Kidney tubule cell (primary cell): ENCODE measurements at places on chromosomes 7 and 10.

DNA sequence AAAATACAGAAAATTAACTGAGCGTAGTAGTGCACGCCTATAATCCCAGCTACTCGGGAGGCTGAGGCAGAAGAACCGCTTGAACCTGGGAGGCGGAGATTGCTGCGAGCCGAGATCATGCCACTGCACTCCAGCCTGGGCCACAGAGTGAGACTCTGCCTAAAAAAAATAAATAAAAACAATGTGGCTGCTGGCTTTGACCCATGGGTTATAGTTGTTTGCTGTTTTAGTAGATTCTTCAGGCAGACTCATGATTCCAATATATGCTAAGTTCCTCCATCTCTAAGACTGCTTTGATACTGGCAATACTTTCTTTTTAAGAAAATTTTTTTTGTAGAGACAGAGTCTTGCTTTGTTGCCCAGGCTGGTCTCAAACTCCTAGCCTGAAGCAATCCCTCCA lies 8.4 kb downstream of the OLAH start:
- DNase-seq, result no peak

DNA sequence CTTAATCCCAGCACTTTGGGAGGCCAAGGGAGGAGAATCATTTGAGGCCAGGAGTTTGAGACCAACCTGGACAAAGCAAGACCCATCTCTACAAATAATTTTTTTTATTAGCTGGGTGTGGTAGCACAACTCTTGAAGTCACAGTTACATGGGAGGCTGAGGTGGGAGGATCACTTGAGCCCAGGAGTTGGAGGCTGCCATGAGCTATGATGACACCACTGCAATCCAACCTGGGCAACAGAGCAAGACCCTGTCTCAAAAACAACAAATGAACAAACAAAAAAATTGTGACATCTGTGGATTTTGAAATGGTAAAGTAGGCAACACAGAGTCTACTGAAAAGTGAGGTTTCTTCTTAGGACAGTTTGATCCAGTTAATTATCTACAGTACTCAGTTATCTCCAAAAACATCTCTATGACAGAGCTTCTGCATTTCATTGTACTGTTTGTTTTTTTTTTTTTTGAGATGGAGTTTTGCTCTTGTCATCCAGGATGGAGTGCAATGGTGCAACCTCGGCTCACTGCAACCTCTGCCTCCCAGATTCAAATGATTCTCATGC lies 3.3 kb upstream of the ANKRD61 start:
- DNase-seq, result no peak

DNA sequence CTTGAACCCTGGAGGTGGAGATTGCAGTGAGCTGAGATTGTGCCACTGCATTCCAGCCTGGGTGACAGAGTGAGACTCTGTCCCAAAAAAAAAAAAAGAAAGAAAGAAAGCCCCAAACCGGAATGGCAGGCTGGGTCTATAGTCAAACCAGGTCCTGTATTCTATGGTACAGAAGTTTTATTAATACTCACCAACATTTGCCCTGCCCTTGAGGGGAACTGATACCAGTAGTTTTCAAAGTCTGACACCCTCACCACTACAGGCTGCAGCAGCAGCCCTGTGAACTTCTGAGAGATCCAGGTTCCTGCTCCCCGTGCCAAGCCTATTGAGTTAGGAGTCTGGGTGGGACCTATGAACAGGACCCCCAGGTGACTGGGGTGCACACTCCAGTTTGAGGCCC lies 80.6 kb downstream of the RGS10 start:
- no peak for DNase-seq

DNA sequence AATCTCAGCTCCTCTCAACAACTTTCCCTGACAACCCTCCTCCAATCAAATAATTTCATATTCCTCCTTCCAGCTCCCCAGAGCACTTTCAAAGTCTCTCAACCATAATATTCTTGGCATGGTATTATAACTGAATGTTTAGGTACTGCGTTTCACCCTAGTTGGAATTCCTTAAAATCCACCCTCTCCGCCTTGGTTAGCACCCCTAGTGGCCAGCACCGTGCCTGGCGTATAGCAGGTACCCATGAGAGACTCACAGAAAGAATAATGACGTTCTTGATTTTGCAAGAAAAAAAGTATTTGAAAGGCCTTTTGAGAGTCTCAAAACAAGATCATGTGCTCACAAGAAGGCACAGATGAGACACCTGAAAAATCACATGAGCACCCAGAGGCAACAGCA lies 50.9 kb downstream of the GLI3 start:
- peak; percentile 10 for DNase-seq

GRCh38 chr10:110918643-110919348 lies at the start of gene BBIP1:
BBIP1 (minus strand) TSS chr10:110919180; CDS start chr10:110918157, 1,023 bp downstream.
- DNase-seq, result peak; percentile 100
